Gastroesophageal sphincter (tissue), 4 donors: ENCODE measurements at places on chromosomes 1 and 21.
A peak's percentile ranks its signal among the peaks of the same experiment; 100 is the strongest.

GRCh38 chr1:30603081-30603858 is 120.1 kb downstream of the MATN1 start:
- no peaks in the 10 kb centered on the region for H3K36me3 ChIP-seq
- no peak overlapping the region for H3K4me3 ChIP-seq
- peaks cover 48% of the 10 kb centered on the region for H3K27me3 ChIP-seq
- no peak overlapping the region for H3K27ac ChIP-seq

- no peaks in the 10 kb centered on the region for H3K36me3 ChIP-seq
- no peak overlapping the region for H3K27ac ChIP-seq
- H3K4me1 ChIP-seq = no peaks in the 10 kb centered on the region
- no peak overlapping the region for H3K4me3 ChIP-seq
- no peak for ATAC-seq
These were observed 53.3 kb upstream of the SEC16B start for GRCh38 chr1:178023181-178023618.

- H3K4me3 ChIP-seq = no peak overlapping the region
- H3K4me1 ChIP-seq = no peaks in the 10 kb centered on the region
- ATAC-seq = no peak
- no peaks in the 10 kb centered on the region for H3K27me3 ChIP-seq
- no peak overlapping the region for H3K27ac ChIP-seq
These were observed 57.5 kb downstream of the PCP4 start for GRCh38 chr21:39924577-39925308.

- peak overlapping the region; percentile 58 for H3K27ac ChIP-seq
- peaks cover 73% of the 10 kb centered on the region for H3K4me1 ChIP-seq
- no peaks in the 10 kb centered on the region for H3K27me3 ChIP-seq
These were observed 16.9 kb downstream of the STUM start for GRCh38 chr1:226565476-226565875.

DNA sequence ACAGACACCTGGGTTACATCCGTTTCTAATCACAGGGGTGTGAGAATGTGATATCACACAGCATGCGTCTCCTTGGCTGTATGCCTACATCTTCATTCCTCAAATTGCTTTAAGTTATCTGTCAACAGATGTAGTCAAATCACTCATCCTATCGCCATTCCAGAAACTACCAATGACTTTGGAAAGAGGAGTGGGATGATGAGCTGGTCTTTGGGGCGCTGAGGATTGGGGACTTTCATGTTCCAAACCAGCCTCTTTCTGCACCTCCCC is 104.8 kb downstream of the NAV1 start:
- H3K4me1 ChIP-seq = peaks cover 21% of the 10 kb centered on the region
- no peak overlapping the region for H3K27ac ChIP-seq
- ATAC-seq = no peak
- H3K27me3 ChIP-seq = no peaks in the 10 kb centered on the region
- H3K36me3 ChIP-seq = no peaks in the 10 kb centered on the region

- H3K4me1 ChIP-seq = no peaks in the 10 kb centered on the region
- H3K27ac ChIP-seq = no peak overlapping the region
- no peaks in the 10 kb centered on the region for H3K36me3 ChIP-seq
- H3K4me3 ChIP-seq = no peak overlapping the region
- no peaks in the 10 kb centered on the region for H3K27me3 ChIP-seq
These were observed 191.3 kb downstream of the TGFB2 start for GRCh38 chr1:218536296-218536986.

DNA sequence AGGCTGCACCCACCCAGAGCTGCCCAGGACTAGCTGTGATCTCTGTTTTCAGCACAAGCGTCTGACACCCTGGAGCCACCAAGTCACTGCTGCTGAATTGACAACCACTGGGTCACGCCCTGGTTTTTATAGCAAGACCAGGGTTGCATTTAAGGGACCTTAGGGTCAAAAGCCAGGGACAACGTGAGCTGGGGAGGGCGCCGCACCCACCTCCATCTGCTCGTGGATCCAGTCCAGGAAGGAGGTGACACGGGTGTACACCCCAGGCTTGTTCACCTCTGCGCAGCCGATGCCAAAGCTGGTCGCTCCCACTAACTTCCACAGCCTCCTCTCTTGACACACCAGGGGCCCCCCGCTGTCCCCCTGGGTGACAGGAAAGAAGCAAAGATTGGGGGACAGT is 9.2 kb upstream of the TFF1 start:
- H3K4me3 ChIP-seq = no peak overlapping the region
- no peak overlapping the region for H3K27ac ChIP-seq
- no peaks in the 10 kb centered on the region for H3K4me1 ChIP-seq
- H3K36me3 ChIP-seq = no peaks in the 10 kb centered on the region
- no peak for ATAC-seq

DNA sequence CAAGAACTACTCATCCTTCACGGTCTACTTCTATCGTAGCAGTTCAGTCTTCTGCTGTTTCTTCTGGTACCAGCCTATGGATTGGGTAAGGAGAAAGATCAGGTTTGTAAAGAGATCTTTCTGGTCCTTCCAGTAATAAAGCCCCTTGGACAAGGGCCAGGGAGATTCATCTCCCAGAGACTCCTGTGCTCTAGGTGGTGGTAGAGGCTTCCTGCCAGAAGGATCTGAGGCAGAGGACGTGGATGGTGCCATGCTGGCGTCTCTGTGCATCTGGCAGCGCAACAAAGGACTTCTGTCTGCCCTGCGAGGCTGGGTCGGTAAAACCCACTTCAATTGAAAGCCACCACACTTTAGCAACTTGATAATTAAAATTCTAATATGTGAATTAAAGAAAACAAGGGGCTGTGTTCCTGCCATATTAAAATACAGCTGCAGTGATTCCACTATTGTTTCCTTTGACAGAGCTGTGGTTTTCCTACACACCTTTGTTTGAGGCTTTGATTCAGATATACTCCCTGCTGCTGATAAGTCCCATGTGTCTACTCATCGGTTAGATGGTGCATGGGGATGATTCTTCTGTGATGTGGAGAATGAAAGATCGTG is 73.6 kb downstream of the ROR1 start:
- H3K4me3 ChIP-seq = no peak overlapping the region
- H3K4me1 ChIP-seq = peaks cover 5% of the 10 kb centered on the region
- no peak for ATAC-seq
- H3K27me3 ChIP-seq = no peaks in the 10 kb centered on the region
- no peaks in the 10 kb centered on the region for H3K36me3 ChIP-seq
- H3K27ac ChIP-seq = no peak overlapping the region

DNA sequence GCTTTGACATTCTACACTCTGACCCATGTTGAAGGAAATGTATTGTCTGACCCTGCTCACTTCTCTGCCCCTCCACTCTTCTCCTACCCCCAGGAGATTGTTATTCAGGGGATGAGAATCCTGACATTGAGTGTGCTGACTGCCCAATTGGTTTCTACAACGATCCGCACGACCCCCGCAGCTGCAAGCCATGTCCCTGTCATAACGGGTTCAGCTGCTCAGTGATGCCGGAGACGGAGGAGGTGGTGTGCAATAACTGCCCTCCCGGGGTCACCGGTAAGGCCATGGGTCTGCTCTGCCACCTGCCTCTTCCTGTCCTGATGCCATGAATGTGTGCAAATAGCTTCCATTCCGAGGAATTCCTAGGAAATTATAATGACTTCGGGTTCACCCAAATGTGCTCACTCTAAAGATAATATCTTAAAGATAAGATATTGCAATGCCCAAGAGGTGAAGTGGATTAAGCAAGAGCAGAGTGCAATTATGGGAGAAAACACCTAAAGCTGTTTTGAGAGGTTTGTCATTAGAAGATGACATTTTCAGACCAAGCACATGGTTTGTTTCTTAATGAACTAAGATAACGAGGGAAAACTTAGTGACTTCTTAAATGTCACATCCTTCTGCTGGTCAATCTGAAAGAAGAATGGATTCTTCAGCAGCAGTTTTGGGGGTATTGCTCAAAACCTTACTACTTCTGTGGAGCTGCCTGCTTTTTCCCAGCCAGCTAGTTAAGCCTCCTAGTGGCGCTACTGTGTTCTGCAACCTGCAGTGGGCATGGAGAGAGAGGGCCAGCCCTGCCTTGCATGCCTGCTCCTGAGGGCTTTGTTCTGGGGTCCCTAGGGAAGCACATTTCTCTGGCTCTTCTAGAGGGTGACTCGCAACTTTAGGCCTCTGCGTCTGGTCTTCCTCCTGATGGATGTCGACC is 41.6 kb downstream of the LAMC2 start:
- no peaks in the 10 kb centered on the region for H3K36me3 ChIP-seq
- peak; percentile 61 for ATAC-seq
- peak overlapping the region; percentile 47 for H3K27ac ChIP-seq
- no peaks in the 10 kb centered on the region for H3K27me3 ChIP-seq
- no peak overlapping the region for H3K4me3 ChIP-seq
- H3K4me1 ChIP-seq = no peaks in the 10 kb centered on the region

GRCh38 chr1:180981596-180982387 is 40.9 kb downstream of the STX6 start:
- no peak overlapping the region for H3K27ac ChIP-seq
- no peaks in the 10 kb centered on the region for H3K27me3 ChIP-seq
- no peak overlapping the region for H3K4me3 ChIP-seq

DNA sequence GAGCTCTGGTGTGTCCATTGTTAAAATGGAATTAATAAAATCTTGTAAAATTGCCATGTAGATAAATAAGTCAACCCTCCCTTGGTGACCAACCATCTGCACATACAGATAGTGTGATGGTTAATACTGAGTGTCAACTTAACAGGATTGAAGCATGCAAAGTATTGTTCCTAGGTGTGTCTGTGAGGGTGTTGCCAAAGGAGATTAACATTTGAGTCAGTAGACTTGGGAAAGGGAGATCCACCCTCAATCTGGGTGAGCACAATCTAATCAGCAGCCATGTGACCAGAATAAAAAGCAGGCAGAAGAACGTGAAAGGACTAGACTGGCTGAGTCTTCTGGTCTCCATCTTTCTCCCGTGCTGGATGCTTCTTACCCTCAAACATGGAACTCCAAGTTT is 174.8 kb downstream of the LTN1 start:
- ATAC-seq = no peak
- H3K27ac ChIP-seq = peak overlapping the region; percentile 14
- H3K4me3 ChIP-seq = no peak overlapping the region
- H3K36me3 ChIP-seq = no peaks in the 10 kb centered on the region
- H3K4me1 ChIP-seq = peaks cover 16% of the 10 kb centered on the region
- no peaks in the 10 kb centered on the region for H3K27me3 ChIP-seq
